ENCODE measurements at places on chromosomes 4 and X.

DNA sequence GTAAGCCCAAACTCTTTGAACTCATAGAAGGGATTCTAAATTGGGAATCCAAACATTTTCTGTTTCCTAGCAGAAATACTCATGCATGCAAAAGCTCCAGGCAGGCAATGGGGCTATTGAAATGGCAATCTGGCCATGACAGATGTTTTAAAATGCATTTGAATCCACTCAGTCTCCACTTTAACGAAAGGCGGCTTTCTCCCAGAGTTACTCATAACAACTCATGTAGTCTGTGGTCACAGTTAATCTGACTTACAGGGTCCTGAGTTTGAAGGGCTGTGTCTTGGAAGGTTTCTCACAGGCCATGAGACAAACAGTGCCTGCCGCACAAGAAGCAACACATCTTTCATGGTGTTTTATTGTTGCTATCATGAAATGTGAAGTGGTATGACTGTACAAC, 185.7 kb downstream of the AMELX start:
- no peak for DNase-seq

DNA sequence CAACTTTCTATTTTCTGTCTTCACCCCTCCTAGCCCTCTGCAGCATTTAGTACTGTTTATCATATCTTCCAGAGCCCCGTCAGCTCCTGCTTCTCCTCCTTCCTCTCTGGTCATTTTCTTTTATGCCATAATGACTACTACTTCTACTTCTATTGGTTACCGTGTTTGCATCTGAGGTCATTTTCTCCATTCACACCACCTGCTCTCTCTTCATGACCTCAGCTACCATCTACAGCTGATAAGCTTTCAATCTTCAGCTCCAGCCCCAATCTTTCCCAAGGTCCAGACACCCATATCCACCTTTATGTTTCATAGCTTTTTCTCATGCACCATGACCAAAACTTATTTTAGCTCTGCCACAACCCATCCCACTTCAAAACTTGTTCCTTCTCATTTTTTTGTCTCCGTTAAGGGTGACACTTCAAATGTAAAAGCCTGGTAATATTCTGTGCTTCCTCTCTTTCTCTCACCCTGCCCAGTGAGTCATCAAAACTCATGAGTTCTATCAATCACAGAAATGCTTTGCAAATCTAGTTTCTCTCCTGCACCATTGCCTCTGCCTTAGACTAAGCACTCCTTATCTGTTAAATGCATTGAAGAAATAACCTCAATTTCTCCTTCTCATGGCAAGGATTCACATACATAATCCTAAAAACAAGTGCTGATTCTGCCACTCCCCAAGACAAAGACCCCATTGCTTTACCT, 71.3 kb upstream of the IQCM start:
- peak; percentile 4 for DNase-seq

GRCh38 chr4:173521467-173522159, 8.4 kb downstream of the HAND2 start:
- no peak for DNase-seq

- peak; percentile 1 for DNase-seq
These were observed 45.2 kb downstream of the MAGEB17 start for GRCh38 chrX:16212436-16212835.

GRCh38 chr4:164819366-164819765, 57.6 kb upstream of the APELA start:
- DNase-seq: no peak

DNA sequence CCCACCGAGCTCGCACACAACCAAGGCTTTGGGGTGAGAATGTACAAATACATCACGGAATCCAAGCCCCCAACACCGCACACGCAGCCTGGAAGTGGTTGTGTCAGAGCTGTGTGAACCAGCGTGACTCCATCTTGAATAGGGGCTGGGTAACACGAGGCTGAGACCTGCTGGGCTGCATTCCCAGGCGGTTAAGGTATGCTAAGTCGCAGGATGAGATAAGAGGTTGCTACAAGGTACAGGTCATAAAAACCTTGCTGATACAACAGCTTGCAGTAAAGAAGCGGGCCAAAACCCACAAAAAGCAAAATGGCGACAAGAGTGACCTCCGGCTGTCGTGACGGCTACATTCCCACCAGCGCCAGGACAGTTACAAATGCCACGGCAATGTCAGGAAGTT, 258.4 kb downstream of the DHRSX start:
- DNase-seq: no peak

GRCh38 chr4:39718366-39719323, 20.7 kb downstream of the UBE2K start:
- DNase-seq: no peak

GRCh38 chr4:100681289-100681688, 163.5 kb upstream of the EMCN start:
- DNase-seq: no peak

DNA sequence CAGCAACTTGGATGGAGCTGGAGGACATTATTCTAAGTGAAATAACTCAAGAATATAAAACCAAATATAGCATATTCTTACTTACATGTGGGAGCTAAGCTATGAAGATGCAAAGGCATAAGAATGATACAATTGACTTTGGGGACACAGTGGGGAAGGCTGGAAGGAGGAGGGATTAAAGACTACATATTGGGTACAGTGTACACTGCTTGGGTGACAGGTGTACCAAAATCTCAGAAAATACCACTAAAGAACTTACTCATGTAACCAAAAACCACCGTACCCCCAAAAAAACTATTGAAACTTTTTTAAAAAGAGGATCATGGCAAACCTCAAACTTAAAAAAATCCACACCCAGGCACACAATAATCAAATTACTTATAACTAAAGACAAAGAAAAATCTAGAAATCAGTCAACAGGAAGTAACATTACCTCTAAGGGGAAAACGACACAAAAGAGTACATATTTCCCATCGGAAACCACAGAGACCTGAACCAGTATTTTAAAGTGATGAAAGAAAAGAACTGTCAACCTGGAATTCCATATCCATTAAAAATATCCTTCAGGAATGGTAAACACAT, 241.8 kb downstream of the PRDM5 start:
- DNase-seq: no peak

DNA sequence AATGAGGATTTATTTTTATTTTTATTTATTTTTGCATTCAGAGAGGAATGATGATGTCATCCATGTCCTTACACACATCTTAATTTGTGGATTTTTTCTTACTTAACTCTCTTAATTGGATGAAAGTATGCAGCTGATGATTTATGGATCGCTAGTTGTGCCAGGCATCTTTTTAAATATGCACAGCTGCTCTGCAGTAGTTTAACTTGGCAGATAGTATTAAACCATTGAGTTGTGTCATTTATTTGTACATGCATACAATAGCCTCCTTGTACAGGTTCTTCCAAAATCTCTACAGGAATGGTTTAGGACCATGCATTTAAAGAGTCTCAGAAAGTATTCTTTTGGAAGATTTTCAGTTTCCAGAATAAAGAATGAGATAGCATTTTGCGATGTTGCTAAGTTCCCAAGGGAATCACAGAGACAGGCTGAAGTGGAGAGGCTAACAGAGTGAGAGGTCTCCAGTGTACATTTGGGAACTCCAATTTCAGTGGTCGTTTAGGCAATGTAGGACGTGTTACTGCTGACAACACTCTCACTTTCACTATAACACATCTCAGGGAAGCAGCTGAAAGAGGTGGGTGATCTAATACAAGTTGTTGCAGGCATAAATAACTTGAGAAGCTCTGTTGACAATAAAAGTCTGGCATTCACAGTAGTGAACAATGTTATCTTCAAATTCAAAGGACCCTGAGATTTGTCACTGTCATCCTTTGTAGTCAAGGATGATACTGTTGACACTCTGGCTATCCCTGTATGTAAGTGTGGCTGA, 49.9 kb upstream of the SCRG1 start:
- no peak for DNase-seq

DNA sequence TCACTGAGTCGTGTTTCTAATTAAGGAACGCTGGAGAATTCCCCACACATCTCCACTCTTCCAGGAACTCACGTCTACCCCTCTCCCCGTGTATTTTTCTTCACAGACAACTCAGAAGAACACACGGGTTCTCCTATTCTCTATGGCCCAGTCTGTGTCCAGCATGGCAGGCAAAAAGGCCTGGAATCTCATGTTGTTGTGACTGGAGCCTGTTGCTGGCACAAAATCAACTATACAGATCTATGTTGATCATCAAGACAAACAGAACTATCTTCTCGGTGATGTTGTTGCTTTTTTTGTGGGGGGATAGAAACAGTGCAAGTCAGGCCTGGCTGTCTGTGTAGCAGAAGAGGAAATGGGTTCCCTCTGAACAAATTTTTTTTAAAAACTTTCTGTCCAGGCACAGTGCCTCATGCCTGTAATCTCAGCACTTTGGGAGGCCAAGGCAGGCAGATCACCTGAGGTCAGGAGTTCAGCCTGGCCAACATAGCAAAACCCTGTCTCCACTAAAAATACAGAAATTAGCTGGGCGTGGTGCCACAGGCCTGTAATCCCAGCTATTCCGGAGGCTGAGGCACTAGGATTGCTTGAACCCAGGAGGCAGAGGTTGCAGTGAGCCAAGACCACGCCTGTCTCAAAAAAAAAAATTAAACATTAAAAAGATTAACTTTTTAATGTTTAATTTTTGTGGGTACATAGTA, 50.5 kb upstream of the CBR4 start:
- DNase-seq: no peak

- peak; percentile 7 for DNase-seq
These were observed 77.5 kb downstream of the IQCM start for GRCh38 chr4:149738156-149738555.

DNA sequence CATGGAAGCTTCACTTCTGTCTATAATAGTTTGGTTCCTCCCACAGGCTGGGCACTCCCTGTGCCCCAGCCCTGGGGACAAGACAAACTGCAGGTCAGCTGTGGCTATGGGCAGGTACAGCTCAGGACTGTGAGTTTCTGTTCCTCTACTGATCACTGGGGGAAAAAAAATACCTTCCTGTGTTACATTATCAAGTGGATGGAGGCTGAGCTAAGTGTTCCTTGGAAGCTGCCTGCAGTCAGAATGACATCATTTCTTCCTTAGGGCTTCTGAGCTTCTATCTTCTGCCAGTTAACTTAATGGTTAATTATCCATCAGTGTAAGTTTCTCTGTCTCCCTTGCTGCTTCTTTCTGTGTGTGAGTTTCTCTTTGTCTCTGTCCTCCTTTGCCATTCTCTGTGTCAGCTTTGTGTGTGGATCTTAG, 4.6 kb downstream of the RAB33A start:
- DNase-seq: no peak

DNA sequence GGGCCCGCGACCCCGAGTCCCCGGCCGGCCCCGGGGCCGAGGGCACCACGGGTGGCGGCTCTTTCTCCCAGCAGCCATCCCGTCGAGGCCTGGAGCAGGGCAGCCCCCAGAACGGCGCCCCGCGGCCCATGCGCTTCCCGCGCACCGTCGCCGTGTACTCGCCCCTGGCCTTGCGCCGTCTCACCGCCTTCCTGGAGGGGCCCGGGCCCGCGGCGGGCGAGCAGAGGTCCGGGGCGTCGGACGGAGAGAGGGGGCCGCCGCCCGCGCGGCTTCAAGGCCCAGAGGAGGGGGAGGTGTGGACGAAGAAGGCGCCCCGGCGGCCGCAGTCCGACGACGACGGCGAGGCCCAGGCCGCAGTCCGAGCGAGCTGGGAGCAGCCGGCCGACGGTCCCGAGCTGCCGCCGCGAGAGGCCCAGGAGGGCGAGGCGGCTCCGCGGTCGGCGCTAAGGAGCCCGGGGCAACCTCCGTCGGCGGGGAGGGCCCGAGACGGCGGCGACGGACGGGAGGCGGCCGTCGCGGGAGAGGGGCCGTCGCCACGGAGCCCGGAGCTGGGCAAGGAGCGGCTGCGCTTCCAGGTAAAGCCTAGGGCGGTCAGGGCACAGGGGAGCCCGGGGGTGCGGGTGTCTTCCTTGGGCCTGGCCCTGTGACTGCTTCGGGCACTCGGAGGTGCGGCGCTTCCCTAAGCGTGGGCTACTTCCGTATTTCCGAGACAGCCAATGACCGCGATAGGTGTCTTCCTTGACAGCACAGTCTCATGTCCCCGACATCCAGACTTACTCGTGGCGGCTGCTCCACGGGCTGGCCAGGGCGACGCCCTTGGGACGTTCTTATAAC, 845 bp downstream of the ZAR1 start:
- DNase-seq: peak; percentile 10

DNA sequence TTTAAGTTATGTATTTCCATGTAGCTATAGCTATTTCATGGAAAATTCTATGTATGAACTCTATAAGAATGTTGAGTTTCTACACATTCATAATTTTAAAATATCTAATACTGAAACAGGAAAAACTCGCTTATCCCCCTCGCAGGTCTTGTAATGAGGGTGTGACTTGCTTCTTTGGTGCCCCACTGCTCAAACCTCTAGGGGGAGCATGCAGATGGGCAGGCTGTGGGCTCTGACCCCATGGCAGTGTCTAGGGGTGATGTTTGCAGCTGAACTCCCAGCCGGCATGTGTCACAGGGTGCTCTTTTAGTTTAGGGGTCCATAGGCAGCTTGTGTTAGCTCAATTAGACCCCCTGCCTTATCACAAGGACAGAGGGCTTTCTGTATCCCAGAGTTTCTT, 1825.7 kb upstream of the ADGRL3 start:
- DNase-seq: no peak

DNA sequence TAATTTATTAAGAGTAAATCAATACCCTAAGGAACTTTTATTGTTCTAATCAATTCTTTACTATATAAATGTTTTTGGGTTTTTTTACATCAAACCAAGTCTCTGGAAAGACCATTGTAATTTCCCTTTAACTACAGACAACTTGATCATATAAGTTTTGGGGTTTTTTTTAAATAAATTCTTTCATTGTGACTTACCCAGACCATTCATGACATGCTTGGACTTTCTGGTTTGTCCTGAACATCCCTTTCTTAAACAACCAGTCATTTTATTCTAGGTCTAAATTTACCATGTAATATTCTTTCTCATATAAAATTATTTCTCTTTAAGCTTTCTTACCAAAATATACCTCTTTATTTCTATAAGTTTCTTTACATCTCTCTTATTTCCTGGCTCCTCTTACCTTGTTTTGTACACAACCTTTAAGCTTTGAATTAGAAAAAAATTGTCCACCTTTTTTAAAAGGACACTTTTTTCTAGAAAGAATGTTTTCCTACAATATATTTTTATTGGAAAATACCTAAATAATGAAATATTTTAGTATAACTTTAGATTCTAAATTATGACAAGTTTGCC, 8.4 kb downstream of the CNGA1 start:
- DNase-seq: no peak

DNA sequence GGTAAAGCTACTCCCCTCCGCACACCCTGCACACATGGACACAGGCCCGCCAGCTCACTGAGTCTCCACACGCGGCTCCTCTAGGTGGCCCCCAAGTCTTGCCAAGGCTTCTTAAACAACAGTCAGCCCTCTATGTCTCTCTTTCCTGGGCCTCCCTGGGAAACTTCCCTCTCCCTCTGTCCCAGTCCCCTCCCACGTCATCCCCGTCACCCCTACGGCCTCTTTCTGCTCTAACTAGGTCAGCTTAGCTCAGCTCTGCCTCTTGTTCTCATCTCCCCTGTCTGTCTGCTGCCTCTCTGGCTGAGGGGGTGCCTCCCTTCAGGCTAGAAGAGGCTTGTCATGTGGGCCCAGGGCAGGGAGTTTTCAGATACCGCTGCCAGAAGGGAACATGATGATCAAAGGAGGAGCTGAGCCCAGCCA, 38.8 kb downstream of the SEPTIN6 start:
- peak; percentile 26 for DNase-seq

Data from suppressor macrophage (primary cell).